ENCODE measurements at places on chromosomes 13 and 19.

- DNase-seq = peak; percentile 82
These were observed 65.4 kb downstream of the RUBCNL start for GRCh38 chr13:46321494-46322225.

GRCh38 chr19:708154-709143, at the start of gene PALM:
Gene PALM, plus strand, starts transcription at chr19:708935. Its CDS starts 212 bp downstream, at chr19:709147.
- DNase-seq = no peak

GRCh38 chr19:4429771-4430171, 27.3 kb downstream of the CHAF1A start:
- no peak for DNase-seq

DNA sequence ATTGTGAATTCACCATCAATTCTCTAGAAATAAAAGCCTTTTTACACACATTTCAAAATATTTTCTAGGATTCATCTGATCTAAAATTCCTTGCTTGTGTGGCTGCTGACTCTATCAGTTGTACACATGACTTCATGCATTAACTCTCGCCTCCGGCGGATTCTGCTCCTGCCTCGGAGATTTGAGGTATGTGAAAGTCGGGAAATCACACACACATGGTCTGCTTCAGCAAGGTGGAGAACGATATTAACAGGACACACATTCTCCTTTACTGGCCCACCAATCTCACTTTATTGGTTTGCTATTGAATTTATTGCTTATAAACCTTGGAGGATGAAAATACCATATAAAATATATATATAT, 855.7 kb downstream of the SLITRK5 start:
- no peak for DNase-seq

All from activated CD4-positive, alpha-beta T cell treated with anti-CD3 and anti-CD28 coated beads, Interleukin-2, Interleukin-4, amounts not matched to agents 100 ng/mL and 50 ng/mL, durations not matched to agents 16 hours and 8 hours (primary cell).